ENCODE measurements at places on chromosomes 2 and 18. TPM values are rescaled to one million over a fixed set of nuclear protein-coding genes. Genes with fewer than 3 reads are reported as not detected.

DNA sequence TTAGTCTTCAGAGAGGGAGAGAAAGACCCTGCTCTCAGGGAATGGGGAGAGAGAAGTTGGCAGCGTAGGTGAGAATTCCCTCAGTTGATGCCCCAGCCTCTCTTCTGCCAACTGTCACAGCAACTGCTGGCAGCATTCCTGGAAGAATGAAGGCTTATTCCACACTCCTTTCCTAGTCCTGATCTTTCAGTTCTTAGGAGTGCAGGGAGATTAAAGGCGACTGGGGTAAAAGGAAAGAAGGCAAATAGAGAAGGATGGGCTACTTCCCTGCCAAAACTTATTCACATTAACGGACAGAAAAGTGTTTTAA, 65.9 kb upstream of the ACAA2 start:
- no peak for DNase-seq

DNA sequence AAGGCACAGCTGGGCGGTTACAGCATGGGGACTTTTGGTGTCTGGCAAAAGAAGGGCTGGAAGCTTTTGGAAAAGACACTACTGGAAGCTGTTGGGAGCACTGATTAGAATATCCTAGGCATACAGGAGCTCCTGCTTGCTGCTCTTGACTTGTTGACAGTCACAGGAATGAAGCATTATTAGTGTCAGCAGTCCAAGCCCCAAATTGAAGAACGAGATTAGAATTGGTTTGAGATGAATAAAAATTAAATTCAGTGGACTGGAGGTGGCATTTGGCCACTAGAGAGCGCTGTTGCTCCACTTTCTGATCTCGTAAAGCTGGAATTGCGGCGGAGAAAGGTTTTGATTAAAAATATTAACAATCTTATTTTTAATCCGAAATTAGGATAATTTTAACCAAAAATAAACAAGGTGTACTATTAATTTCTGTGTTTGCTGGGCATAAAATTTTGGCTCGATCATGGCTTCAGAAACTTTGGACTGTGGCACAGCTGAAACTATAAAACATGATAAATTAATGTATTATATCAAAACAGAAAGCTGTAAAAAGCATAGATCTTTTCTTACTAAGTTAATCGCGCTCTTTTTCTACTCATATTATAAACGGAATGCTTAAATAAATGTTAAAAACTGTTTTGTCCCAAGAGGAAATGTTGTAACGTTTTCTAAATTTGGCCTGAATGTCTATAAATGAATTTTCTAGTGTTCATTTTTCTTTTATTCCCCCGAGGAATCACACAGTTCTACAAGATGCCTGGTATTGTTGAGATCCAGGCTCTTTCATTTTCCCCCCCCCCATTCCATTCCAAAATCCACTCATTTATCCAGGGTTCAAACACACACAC, 2.4 kb upstream of the HOXD8 start:
- peak; percentile 73 for DNase-seq

Gene CREG2
- total RNA-seq: 0.26 TPM

- no peak for DNase-seq
These were observed 335.9 kb downstream of the AGAP1 start for GRCh38 chr2:235829726-235830125.

DNA sequence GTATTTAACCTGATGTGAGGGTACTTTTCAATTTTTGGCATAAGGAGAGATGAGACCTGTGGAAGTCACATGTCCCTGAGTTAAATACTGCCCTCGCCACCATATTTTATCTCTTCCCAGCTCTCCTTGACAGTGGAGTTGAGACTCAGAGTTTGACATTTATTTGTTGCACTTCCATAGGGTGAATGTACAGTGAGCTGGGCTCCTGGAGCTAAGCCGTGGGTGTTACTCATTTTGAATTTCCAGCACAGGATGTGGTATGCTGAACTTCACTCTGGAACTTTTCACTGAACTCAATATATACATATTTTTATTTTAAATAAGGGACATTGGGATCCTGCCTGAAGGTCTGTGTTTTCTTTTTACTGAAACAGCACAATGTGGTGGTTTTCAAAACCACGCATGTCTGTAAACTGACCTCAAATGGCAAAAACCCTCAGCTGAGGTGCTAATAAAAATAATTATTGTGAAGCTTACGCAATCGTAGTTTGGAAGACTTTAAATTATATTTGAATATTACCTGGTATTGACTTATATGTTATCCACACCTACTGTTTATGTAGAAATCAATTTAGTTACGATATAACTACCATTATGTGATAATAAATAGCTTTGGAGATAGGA, 12.1 kb downstream of the RNF144A start:
- no peak for DNase-seq

DNA sequence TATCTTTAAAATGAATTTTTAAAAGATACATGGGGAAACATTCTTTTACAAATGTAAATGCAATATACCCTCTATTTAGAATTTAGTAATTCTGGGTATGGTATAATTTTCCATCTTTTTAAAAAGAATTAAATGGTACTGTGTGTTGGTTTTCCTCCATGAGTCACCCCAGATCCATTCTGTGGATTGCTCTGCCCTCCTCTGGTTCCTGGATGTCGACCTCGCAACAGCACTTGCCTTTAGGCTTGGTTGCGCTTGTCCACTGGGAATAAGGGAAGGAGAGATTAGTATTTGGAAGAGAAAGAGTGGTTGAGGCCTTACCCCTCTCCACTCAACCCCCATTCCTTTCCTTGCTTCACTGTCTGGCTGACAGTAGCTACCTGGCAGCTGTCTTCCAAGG, 90.4 kb downstream of the FTCDNL1 start:
- no peak for DNase-seq

DNA sequence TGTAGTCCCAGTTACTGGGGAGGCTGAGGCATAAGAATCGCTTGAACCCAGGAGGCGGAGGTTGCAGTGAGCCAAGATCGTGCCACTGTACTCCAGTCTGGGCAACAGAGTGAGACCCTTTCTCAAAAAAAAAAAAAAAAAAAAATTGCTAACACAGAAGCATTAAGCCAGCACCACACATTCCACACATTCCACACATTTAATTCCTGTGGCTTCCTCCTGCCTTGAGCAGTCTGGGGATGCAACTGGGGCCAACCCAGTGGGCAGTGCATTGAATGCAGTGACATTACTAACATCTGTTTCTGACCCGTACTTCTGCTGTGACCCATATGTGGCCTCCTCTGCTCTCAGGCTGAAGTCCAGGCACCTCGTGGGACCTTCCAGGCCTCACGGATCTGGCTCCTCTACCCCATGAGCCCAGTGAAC, 107.0 kb downstream of the BCL2L11 start:
- DNase-seq: no peak

DNA sequence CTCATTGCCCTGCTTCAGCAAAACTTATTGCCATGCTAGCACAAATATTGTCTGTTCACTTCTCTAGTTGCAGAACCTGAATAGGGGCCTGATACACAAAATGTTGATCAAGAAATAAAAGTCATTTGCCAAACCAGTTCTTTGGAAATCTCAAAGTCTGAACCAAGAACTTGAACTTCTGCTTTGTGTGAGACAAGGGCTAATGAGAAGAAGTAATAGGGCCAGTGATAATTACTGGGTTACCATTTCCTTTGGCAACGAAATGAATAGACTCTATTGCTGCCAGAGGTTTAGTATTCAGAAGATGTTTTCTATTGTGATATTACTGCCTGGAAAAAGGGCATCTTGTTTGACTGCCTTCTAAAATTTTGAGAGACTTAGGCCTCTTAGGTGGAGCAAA, 35.0 kb downstream of the TMEFF2 start:
- no peak for DNase-seq

Gene CDH7
- not detected for total RNA-seq

DNA sequence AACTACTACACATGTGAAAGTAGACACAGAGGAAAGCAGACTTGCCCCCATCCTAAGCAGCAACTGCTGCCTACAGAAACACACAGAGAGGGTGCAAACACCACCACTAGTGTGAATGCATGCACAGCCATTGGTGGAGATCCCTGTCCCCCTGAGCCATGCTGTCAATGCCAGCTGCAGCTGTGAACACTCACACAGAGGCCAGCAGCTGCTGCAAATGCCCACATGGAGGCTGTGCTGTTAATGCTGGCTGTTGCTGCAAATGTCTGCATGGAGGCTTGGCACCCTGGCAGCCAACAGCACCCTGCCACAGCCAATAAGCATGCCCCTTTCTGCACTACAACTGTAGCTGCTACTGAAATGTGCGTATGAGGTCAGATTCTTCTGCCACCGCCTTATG, 355.0 kb downstream of the LNPK start:
- no peak for DNase-seq

- no peak for DNase-seq
These were observed 1.9 kb upstream of the ST3GAL5 start for GRCh38 chr2:85890522-85891176.

DNA sequence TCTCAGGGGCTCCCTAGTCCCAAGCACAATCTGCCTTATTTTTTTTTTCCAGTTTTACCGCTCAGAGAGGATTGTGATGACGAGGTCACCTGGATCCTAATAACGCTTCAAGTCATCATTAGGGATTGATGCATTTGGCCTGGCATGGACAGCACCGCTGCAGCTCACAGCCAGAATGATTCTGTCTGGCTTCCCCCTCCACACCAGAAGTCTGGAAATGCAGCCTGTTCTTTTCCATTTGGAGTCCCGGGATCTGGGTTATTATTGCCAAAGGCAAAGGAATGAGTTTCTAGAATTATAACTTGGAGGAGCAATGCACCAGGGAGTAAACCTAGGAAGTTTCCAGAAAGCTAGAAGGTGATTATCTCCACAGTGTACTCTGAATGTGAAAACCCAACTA, 81.1 kb upstream of the TAF1B start:
- DNase-seq: no peak

GRCh38 chr2:101463911-101464641, 10.8 kb downstream of the RFX8 start:
- DNase-seq: no peak

Gene IWS1
- total RNA-seq: 37.7 TPM

DNA sequence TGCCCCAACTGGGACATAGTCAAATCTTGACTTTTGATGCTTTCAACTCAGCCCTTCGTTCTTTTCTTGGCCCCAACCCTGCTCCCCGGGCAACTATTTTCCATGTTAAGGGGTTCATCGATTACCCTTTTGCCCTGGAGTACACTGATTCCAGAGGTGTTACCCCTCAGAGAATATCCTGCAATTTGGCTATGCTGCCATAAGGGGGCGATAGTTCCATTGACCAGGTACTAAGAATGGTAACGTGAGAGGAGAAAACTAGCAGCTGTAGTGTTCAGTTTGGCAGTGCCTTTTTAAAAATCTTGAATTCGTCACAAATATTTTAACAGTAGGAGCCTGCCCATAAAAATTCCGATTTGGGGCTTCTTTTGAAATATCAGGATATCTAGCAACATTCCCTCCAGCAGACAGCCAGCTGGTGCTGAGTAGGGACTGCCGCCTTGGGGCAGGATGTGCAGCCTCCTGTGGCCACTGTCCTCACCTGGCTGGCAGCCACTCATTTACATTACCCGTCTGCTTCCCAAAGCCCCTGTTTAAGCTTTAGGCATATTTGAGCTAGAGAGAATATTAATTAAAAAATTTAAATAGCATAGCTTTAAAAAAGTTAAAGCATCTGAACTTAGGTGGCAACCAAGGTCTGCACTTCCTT, 146.3 kb upstream of the SKOR2 start:
- DNase-seq: no peak

- DNase-seq: no peak
These were observed 432.2 kb upstream of the SPRED2 start for GRCh38 chr2:65864619-65865018.

DNA sequence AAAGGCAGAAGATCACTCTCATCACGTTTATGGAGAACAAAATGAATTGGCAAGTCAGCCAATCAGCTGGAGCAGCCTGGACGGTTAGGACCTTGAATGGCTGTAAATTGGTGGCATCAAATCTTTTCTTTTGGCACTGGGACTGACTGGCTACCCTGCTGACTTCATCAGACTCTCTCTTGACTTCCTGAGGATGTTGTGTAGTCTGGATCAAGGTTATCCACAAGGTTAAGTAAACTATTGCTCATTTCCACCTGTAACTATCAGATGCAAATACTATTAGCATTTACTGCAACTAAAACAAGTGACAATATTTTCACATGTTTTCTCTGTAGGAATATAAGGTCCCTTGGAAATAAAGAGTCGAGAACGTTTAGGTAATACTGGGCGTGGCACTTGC, 134.3 kb upstream of the RASGRP3 start:
- DNase-seq: no peak

- no peak for DNase-seq
These were observed 136.3 kb downstream of the ERBB4 start for GRCh38 chr2:212402316-212402715.

DNA sequence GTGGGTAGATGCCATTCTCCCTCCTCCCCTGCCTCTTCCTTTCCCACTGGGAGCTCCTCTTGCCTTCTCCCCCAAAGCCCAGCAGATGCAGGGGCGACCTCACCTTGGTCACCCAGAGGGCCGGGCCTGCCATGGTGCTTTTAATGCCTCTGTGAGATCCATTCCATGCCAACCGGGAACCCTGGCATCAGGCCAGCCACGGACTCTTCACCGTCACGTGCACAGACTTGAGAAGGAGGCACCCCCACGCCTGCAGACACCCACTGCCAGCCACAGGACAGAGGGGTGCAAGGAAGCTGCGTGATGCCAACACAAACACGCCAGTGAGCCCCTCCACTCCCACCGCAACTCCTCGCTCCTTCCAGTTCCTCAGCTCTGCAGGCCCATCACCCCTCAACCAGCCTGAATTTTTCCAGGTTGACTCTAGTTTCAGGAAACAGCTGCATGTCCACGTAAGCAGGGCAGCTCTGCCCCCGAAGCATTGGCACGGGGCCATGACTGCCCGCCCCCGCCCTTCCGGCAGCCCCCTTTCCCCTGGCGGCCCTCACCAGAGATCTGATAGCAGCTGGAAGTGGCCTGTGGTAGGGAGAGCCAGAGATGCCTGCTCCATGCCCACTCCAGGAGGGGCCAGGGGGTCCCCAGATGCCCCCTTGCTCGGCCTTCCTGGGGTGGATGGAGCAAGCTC, 50.8 kb downstream of the DNMT3A start:
- no peak for DNase-seq

- no peak for DNase-seq
These were observed 472.8 kb downstream of the EIPR1 start for GRCh38 chr2:2904721-2905350.

Gene CROCC2
- 0.09 TPM for total RNA-seq

Gene RASGRP3
- total RNA-seq: 7.4 TPM

Gene PLCL1
- total RNA-seq: 4.4 TPM

GRCh38 chr2:171389780-171390179, 44.0 kb downstream of the METTL8 start:
- DNase-seq: no peak

Gene HOXD8
- 1.7 TPM for total RNA-seq

Gene C2orf78
- not detected for total RNA-seq

GRCh38 chr18:68667121-68667520, 47.8 kb downstream of the TMX3 start:
- no peak for DNase-seq

Gene DHRS9
- total RNA-seq: 2.0 TPM

DNA sequence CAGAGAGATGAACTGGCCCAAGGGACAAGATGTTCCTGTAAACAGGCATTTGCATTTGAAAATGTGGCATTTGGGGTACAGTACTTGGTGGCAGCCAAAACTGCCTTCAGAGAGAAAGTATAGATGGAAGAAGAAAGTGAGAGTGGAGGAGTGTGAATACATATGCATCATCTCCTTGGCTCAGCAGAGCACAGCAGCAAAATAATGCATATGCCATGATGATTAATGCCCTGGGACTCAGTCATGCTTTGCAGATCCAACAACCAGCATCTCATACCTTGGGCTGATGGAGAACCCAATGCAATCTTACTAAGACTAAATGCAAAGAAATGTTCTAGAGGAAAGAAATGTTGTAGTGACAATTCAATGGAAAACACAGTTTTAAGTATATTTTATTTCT, 29.7 kb upstream of the CYTIP start:
- no peak for DNase-seq

GRCh38 chr2:33145459-33145858, 198.7 kb downstream of the LTBP1 start:
- DNase-seq: no peak

Gene ACADL
- 3.8 TPM for total RNA-seq

Gene PTRHD1
- total RNA-seq: 20.5 TPM

All from mucosa of gallbladder (tissue), 1 donor.